ENCODE measurements at places on chromosomes 11 and 22.

DNA sequence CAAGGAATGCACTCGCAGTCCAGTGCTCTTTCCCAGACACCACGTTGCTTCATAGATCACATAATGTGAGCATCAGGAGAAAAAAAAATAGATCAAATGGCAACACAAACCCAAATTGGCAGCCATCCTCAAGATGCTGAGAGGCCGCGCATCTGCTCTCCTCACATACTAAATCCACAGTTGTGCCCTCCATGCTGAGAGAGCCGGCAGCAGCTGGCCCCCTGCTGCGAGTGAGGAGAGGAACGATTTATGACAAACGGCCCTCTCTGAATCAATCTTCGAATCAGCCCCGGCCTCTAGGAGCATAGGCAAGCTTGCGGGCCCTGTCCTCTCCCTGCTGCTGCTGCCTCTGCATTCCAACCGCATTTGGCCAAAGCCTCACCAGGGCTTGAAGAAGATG, 159.9 kb upstream of the TENM4 start:
- DNase-seq: no peak

- no peak for DNase-seq
Observed at GRCh38 chr11:74676596-74676995, 54.6 kb downstream of the CHRDL2 start.

GRCh38 chr22:29769723-29770321, 2.7 kb downstream of the UQCR10 start:
- DNase-seq: no peak

- no peak for DNase-seq
Observed at GRCh38 chr22:23181721-23182308, 1.5 kb downstream of the BCR start.

DNA sequence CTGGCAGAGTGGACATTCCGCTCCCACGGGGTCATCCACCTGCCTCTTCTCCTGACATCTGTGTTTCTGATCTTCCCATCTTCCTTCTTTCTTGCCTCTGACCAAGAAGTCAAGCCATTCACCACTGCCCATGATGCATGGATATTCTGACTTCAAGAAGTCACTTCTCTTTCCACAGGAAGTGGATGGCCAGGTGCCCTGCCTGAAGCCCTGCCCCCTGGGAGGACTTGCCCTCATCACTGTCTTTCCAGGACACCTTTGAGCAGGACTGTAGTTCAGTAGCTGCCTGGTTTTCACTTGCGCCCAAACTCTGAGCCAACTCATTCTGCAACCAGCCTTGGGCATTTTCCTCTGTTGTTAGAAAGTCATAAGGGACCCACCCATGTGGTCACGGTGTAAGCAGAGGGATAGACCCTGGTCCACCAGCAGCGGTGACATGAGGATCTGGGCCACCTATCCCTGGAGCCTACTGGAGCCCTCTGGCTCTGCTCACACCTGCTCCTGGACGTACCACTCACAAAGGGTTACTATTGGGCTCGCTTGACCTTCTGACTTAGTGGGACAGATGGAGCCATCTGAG, 6.9 kb downstream of the CYTH4 start:
- DNase-seq: no peak

DNA sequence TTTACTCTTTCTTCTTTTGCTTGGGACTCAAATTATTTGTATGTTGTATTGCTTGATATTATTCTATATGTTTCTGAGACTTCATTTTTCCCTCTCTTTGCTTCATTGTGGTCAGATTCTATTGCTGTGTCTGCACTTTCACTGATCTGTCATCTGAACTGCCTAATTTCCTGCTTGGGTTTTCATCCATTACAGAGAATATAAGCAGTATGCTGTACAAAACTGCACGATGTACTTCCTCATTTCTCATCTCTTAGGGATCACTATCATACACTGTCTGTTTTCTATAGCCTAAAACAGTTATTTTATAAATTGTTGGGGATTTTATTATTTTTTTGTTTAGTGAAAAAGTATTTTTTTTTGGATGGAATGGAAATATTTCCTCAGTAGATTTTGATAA, 736.7 kb upstream of the ANO5 start:
- no peak for DNase-seq

DNA sequence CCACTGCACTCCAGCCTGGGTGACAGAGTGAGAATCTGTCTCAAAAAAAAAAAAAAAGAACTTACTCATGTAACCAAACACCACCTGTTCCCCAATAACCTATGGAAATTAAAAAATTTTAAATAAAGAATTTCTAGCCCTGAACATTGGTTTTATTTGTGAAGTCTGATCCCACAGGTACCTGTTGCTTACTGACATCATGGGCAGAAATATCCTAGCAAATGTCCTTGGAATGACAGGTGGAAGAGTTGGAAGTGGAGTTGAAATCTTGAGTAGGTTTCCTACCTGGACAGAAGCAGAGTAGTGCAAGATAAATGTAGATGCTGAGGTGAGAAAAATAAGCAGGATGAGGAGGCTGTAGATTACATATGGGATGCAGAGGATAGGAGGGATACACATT, 17.2 kb downstream of the CD3D start:
- DNase-seq: no peak
